ENCODE measurements at places on chromosomes 6 and 20.
A peak's percentile ranks its signal among the peaks of the same experiment; 100 is the strongest.

DNA sequence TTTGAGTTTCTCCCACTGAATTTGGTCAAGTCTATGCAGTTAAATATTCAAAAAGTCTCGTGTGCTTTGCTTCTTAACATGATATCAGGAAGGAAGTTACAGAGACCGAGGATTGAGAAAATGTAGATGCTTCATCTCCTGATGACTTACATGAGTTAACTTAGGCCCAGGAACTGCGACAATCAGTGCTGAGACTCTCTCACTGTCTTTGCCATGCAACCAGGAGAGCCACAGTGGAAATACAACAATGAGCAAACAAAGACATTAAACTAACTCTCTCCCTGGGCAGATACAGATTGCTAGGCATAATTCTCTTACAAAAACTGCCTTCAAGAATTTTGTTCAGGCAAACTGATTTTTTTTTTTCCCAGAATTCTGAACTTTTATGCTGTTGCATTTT is 440.6 kb upstream of the EPHA7 start:
- no peak for DNase-seq

DNA sequence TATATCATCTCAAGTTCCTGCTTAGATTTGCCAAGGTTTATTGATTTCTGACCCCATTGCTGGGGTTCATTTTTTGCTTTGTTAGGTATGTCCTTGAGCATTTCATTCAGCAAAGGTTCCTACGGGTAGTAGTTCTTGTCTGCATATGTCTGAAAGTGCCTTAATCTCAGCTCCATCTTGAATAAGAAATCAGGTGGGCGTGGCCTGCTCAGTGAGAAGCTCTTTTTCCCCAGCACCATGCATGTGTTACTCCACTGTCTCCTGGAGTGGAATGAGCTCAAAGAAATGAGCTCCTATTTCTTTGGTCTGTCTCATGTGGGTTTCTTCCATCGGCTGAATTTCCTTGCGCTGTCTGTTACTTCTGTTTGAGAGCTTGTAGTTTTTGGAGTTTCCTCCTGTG is 201.9 kb downstream of the QKI start:
- no peak for DNase-seq

DNA sequence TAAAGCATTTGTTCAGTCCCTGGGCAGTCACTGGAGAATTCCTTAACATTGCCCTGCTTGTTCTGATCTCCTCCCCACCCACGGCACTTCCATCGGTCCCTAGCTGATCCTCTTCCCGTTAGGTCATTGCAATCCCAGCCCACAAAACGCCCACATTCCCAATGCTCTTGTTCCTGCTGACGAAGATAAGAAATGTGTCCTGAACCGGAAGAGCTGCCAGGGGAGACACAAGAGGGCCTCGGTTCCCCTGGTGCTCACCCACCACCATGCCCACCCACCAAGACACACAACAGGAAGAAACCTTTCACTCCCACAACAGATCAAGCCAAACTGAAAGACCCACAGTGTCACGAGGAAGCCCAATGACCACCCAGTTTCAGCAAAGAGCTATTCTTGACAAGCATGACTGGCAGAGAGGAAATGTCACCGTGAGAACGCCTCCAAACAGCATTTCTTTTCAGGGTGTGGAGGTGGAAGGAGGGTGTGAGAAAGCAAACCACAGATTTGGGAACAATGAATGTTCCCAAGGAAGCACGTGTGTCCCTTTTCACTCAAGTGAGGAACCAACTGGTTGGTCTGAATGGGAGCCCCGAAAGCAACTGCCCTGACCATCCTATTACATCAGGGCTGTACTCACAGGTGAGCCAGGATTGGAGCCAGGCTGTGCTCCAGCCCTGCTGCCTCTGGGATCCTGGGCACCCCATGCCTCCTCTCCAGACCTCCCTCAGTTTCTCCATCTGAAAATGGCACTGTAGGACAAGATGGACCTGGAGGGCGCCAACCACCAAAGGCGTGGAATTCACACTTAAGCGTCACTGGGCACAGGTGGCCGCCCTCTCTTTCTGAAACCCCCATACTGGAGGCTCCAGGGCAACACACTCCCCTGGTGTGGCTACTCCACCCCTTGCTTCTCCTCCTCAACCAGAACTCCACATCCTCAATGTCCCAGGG is 97.5 kb downstream of the ZMYND8 start:
- no peak for DNase-seq

GRCh38 chr20:22630701-22631100 is 46.3 kb upstream of the FOXA2 start:
- no peak for DNase-seq

- DNase-seq, result no peak
Measured at GRCh38 chr20:41086402-41087324, 50.7 kb upstream of the PLCG1 start.

DNA sequence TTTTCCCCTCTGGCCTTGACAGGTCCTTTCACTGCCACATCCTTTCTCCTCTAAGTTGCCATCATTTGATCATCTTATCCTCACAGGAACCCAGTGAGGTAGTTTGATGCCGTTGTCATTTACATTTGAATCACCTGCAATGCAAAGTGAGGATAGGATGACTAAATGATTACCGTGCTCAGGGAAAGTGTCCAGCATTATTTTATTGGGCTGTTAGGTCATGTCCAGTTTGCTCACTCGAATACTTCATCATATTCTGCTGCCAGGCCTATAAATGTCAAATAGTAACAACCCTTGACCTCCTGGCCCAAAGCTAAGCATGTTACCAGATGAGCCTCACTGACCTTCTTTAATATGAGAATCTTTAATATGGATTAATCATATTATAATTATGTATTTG is 1068.7 kb upstream of the FLRT3 start:
- no peak for DNase-seq

DNA sequence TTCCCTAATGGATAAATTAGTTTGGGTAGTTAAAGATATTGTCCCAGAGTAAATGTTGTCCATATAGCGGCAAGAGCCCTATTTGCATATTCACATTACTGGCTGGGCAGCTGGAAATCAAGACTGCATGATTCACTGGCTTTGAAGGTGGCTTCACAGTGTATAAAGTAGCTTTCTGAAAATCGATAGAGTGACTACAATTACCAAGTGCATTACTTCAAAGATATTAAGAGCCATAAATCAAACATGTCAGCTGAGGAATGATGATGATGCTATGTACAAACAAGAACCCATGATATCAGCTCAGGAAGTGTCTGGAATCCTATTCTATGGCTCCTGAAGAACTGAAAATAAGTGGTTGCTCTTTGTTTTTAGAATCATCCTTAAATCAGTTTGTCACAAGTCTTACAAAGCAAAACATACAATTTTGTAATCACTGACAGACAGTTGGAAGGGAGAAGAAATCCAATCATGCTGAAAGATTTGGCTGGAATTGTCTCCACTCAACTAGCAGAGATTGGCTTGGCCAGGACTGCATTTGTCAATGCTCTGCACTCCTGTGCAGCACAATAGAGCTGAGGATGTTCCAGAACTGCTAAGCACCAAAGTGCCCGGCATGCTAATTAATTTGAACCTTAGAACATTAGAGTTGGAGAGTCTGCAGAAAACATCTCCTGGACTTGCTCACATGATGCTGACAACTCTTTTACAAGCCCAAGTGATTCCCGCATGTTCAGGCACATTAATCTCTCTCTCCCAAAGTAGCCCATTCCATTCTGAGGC is 77.9 kb upstream of the B3GAT2 start:
- DNase-seq, result no peak

DNA sequence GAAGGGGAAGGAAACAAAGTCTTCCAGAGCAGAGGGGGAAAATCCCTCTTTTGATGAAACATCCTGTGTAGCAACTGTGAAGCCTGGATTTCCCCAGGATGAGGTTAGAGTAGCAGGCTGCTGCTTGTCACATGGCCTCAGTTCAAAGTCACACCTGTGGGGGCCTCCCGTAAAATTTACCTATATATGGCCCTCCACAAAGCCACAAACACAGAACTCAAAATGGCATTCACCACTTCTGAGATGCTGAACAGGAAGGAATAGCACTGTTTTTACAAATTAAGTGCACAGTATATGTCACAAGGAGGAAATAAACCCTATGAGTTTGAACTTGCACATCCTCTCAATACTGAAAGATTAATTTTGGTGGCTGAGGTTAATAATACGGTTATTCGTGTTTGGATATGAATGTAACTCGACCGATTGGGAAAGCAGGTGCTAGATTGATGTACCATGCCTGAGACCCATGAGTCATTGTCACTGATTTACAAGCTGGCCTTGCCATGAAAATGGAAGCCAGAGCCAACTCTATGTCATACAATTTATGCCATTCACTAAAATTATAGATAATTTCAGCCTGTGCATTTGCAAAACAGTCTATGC is 70.6 kb downstream of the SGK1 start:
- peak; percentile 57 for DNase-seq

DNA sequence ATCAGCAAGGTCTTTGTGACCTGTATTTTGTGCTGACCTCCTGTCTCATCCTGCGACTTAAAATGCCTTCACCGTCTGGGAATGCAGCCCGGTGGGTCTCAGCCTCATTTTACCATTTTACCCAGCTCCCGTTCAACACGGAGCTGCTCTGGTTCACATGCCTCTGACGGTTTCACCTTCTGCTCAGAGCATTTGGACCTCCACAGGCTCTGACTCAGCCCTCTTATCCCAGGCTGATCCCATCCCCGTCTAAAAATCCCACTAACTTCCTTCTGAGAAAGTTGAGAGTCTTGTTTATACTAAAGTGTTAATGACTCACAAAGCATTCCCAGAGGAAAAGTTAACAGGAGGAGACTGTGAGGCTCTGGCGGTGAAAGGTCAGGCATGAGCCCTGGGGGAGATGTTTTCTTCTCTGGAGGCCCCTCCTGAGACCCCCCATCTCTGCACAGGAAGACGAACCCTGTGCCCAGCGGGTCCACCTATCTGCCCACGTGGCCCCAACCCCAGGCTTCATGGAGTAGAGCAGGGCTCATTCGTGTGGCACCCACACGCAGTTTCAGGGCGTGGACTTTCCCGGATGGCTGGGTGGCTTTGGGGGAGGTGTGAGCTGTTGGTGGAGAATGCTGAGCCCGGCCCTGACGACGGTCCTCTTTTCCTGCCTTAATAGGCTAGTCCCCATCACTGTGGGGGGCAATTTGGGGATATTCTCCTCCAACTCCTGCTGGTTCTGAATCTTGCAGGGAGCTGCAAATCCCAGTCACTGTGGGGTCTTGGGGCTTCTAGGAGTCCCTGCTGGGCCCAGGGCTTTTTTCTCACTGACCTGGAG is 3.3 kb upstream of the BIRC7 start:
- DNase-seq, result no peak

DNA sequence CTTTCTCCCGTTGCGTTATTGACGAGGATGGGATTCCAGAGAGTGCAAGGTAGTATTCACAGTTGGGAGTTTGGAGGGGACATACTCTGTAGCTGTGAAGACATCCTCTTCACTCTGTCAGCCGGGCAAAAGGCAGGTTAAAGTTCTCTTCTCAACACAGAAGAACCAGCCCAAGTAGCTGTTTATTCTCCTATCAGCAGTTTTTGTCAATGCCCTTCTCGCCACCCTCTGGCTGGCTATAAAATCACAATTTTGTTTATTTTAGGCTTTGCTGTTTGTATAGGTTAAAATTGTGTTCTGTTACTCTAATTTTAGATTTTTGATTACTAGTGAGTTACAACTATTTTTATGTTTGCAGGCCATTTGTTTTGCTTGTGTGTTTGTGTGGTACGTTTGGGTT is 37.9 kb upstream of the MAS1 start:
- no peak for DNase-seq

- no peak for DNase-seq
Measured at GRCh38 chr20:5524896-5525295, 208.1 kb upstream of the PROKR2 start.

GRCh38 chr6:11718463-11718862 is 60.1 kb downstream of the ADTRP start:
- DNase-seq, result no peak

GRCh38 chr6:52371656-52372191 is 9.8 kb downstream of the PAQR8 start:
- no peak for DNase-seq

DNA sequence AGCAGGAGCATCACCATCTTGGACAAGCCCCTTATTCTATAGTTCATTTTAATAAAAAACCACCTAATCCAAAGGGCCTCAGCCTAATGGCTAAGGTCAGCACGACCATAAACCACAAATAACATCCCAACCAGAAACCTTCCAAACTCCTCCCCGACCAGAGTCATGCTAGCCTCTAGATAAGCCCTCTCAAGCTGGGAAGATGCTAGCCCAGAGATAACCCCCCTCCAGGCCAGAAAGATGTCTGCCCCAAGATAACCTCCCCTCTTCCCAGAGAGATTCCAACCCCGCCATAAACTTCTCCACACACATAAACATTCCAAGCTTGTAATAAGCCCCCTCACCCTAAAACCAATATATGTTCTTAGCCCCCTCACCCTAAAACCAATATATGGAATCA is 38.5 kb upstream of the OR14J1 start:
- DNase-seq, result no peak

- no peak for DNase-seq
Measured at GRCh38 chr20:37522260-37523011, 1.4 kb downstream of the NNAT start.

DNA sequence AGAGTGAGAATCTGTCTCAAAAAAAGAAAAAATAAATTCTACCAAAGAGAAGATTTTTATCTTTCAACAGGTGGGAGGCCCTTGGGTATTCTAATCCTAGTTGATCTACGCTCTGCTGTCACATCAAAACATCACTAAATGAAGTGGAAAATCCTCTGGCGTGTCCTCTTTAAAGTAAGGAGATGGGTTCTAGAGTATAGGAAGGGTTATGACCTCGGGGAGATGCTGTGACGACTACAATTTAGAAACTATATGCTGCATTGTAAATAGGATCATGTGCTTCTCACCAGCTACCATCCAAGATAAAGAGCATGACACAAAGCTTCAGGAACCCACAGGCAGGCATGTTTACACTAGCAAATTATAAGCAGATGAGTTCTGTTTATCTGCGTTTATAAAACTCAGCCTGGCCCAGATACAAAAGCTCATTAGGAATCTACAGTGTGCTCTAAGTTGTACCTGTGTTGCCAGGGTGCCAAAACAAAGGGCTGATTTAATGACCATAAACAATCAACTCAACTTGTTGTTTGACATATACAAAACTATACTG is 197.1 kb upstream of the PLN start:
- no peak for DNase-seq

GRCh38 chr6:52209770-52210169 is 23.6 kb downstream of the IL17A start:
- DNase-seq, result no peak

DNA sequence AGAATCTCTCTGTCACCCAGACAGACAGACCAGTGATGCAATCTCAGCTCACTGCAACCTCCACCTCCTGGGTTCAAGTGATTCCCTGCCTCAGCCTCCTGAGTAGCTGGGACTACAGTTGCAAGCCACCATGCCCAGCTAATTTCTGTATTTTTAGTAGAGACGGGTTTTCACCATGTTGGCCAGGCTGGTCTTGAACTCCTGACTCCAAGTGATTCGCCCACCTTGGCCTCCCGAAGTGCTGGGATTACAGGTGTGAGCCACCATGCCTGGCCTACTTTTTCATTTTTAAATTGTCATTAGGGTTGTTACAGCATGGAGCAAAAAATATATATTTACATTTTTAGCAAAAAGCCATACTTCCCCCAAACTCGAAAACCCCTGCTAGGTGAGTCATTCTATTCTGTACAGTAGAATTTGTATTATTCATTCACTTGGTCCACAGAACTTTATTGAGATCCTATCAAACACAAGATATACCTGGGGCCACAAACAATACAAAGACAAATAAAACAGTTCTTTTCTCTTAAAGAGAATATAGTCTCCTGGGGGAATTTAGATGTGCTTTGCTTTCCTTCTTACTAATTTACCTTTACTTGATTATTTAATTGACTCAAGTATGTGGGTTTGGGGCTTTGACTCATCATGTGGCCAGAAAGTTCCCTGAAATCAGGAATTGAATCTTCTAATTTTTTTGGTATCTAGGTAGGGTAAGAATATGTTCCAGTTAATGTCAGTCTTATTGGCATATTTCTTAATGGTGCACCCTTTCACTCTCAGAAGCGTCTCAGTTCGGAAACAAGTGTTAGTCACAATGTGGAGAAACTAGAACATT is 16.6 kb upstream of the CCND3 start:
- DNase-seq, result no peak

Data from activated T-cell treated with anti-CD3 and anti-CD28 coated beads, Interleukin-2, amount 50 U/mL, for 4 hours (primary cell).